ENCODE measurements at places on chromosomes 7 and 10.

DNA sequence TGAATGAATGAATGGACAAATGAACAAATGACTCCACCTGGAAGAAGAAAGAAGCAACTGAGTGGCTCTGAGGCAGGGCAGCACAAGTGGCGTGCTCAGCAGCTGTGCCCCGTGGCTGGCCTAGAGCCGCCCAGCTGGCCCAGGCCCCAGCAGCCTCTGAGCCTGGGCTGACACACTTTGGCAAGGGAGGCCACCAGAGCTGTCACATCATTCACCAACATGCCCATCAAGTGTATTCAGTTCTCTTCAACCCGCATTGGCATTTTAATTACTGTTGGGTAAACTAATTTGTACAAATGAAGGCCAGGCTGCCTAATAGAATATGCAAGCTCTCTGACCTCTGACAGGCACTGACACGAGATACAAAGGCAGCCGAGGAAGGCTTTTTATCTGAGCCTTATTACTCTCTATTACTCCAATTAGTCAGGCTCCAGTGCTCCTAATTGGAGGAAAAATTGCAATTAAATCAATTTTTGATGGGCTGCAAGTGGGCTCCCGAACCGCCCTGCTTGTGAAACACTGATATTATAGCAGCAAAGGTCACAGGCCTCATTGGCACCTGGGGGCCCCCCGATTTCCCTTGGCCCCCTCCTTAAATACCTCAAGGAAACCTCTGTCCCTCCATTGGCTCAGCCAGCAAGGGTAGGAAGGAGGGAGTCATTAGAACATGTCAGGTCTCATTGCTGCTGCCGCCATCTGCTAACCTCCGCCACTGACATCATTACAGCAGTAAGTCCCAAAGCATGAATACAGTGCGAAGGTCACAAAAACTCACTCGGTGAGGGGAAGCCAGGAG lies 41.9 kb downstream of the DPCD start:
- no peak for DNase-seq

DNA sequence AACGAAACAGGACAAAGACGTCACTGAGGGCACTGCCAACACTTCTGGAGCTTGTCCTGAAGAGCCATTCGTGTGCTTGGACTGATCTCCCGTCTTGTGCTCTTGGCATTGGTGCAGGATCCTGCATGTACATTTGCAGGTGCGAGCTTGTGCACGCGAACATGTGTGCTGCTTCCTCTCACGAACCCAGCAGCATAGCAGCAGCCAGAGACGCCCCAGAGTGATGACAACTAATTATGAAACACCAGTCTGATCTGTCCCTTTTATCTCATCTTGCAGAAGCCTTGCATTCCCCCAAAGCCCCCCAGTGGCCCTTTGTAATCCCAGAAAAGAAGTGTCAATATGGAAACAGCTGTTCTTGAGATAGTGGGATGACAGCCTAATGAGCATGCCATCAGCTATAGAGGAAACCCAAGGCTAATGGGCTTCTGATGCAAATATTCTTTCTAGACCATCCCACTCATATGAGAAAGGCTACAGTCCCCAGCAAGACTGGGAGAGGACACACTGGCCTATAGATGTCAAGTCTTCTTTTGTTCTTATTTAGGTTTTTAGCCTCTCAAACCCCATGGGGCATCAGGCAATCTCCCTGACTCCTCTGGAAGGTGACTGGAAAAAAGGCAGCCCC lies 310.6 kb downstream of the FRMD4A start:
- no peak for DNase-seq

- no peak for DNase-seq
Measured at GRCh38 chr10:70850097-70850496, 34.3 kb downstream of the SGPL1 start.

DNA sequence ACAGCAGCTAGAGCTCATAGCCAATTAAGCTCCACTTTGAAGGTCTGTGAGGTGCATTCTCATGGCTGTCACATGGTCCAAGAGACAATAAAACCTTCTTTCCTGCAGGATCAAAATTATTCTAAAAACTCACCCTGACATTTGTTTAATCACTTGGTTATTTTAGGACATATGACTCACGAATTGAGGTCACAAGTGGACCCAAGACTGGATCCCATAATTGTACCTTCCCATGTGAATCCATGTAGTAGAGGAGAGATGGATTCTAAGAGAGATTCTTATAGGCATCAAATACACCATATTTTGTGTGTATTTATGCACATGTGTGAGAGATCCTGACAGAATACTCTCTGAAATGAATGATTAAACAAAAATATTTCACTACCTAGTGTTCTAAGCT lies 18.1 kb downstream of the POLR1F start:
- DNase-seq: no peak

DNA sequence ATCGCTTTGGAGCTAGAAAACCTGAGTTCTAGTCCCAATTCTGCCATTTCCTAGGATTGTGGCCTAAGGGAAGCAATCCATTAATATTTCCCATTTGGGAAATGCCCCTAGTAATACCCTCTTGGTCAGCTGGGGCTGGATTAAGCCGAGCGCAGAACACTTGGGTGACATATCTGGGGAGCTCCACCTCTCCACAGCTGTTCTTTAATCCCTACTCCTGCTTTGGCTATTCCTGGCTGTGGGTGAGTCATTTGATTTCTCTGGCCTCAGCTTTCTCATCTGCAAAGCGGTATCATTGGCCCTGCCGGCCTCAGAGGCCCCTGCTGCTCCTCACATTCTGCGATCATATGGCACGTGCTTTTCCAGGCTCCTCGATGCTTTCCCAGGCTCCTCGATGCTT lies 108.3 kb downstream of the BUB3 start:
- DNase-seq: no peak

DNA sequence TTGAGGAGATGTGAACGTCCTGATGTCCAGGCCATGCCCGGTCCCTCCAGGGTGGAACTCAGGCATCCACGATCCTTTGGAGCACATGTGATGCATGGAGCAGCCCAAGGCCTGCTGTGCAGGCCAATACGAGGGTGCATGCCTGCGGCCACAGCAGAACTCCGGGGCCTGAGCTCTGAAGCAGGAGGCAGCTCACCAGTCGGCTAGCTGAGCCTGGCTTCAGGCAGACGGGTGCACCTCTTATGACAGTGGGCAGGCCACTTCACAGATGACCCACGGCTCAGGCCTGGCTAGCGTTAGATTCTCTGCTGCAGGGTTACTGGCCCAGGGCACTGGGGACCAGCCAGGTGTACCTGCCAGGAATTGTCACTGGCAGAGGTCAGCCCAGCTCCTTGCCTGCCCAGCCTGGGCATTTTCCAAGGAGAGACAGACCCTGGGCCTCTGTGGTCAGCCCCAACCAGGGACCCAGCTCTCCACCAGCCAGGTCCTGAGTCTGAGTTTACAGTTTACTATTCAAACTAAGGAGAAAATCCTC lies 29.6 kb upstream of the INPP5A start:
- DNase-seq: no peak

GRCh38 chr10:76583711-76584161 lies 1053.9 kb downstream of the KCNMA1 start:
- no peak for DNase-seq

DNA sequence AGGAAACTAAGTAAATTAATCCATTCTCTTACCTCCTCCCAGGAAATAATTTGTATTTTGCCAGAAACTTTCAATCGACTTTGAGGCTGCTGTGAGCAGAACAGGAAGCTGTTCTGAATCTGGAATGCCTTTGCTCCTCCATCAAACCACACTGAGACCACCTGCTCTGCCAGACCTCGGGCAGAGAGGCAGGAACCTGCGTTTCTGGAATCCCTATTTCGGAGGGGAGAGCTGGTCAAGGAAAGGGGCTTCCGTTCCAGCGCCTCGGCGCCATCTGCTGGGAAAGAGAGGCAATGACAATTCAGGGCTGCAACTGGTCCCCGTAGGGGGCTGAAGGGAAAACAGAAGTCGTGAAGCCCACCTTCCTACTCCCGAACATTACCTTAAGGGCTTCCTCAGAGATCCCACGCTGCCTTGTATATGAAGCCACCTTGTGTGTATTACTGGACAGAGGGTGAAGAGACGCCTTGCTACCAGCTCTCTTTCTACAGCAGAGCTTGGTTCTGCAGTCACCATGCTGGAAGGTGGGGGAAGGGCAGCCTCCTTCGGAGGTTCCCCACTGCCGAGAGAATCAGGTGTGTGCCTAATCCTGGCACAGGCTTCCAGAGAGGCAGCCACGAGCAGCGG lies 31.2 kb downstream of the ZNF467 start:
- no peak for DNase-seq

GRCh38 chr7:139698844-139699243 lies 79.0 kb downstream of the HIPK2 start:
- no peak for DNase-seq

- no peak for DNase-seq
Measured at GRCh38 chr7:41203542-41203941, 499.3 kb downstream of the INHBA start.

GRCh38 chr7:20747001-20747400 lies 39.7 kb downstream of the SP8 start:
- DNase-seq: no peak

- no peak for DNase-seq
Measured at GRCh38 chr7:30252885-30253795, 31.3 kb upstream of the ZNRF2 start.

Measured in vagina (tissue), 2 donors.